ENCODE measurements at places on chromosomes 1 and 21.

- no peaks in the 10 kb centered on the region for H3K27me3 ChIP-seq
- peaks cover 78% of the 10 kb centered on the region for H3K36me3 ChIP-seq
- H3K27ac ChIP-seq, result no peak overlapping the region
- peaks cover 31% of the 10 kb centered on the region for H3K4me1 ChIP-seq
- no peak for DNase-seq
These were observed 5.2 kb downstream of the KHDC4 start for GRCh38 chr1:155929057-155929456.

- H3K4me3 ChIP-seq, result peak within 1 kb of the TSS; percentile 82
- H3K27ac ChIP-seq, result no peak within 1 kb of the TSS
- peaks cover 7% of the 10 kb centered on the region for H3K27me3 ChIP-seq
- DNase-seq, result peak; percentile 63
- H3K36me3 ChIP-seq, result no peaks in the 10 kb centered on the region
These were observed at the start of gene RIMKLA for GRCh38 chr1:42380586-42381279. RIMKLA (plus strand) TSS chr1:42380792; CDS start chr1:42380935, 143 bp downstream.

GRCh38 chr1:9400425-9401079 lies 107.9 kb downstream of the SPSB1 start:
- DNase-seq, result no peak
- H3K4me3 ChIP-seq, result no peak overlapping the region
- H3K27me3 ChIP-seq, result no peaks in the 10 kb centered on the region
- H3K36me3 ChIP-seq, result no peaks in the 10 kb centered on the region

- no peaks in the 10 kb centered on the region for H3K4me1 ChIP-seq
- H3K27ac ChIP-seq, result no peak overlapping the region
- H3K36me3 ChIP-seq, result no peaks in the 10 kb centered on the region
- H3K27me3 ChIP-seq, result no peaks in the 10 kb centered on the region
- DNase-seq, result peak; percentile 58
These were observed 13.4 kb upstream of the SLC6A17 start for GRCh38 chr1:110136911-110137310.

All from ascending aorta (tissue), 2 donors.